Dermis microvascular lymphatic vessel endothelial cell (primary cell): ENCODE measurements at places on chromosomes 13 and 19. TPM values are rescaled to one million over a fixed set of nuclear protein-coding genes. Genes with fewer than 3 reads are reported as not detected.

- DNase-seq = no peak
These were observed 27.7 kb downstream of the BLOC1S3 start for GRCh38 chr19:45206328-45206727.

DNA sequence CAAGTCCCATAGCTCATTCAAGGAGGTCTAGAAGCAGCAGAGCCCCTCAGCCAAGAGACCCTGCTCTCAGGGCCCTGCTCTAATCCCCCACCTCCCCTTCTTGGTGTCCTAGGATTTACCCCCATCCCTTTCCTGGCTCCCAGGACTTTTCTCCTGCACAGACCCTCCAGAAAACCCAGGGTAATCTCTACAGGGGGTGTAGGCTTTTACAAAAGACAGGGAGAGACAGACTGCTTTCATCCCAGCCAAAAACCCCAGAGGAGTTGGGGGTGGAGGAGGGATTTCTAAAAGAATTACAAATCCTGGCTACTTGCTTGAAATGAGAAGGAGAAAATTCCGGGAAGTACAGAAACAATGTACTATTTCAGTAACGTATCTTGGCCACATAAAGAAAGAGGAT lies 133.3 kb downstream of the TNFSF13B start:
- DNase-seq = no peak

GRCh38 chr13:102369302-102369701 lies 32.5 kb downstream of the FGF14 start:
- DNase-seq = no peak

DNA sequence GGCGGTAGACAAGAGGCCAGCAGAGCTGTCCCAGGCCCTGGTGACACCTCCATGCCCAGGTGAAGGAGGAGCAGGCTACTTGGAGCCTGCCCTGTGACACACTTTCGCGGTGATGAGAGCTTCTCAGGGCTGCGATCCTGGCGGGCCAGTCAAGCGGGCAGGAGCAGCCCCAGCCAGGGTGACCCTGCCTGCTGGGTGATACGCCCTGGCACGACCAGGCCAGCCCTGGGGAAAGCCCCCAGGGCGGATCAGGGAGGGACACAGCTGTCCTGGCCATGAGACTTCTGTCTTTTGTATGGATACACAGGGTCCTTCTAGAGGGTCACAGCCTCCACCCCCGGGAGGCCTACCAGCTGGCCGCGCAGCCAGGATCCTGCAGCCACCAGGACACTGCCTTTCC lies 13.1 kb downstream of the DNM2 start:
- DNase-seq = no peak

- DNase-seq = no peak
These were observed 79.7 kb downstream of the EFNB2 start for GRCh38 chr13:106455777-106456176.

DNA sequence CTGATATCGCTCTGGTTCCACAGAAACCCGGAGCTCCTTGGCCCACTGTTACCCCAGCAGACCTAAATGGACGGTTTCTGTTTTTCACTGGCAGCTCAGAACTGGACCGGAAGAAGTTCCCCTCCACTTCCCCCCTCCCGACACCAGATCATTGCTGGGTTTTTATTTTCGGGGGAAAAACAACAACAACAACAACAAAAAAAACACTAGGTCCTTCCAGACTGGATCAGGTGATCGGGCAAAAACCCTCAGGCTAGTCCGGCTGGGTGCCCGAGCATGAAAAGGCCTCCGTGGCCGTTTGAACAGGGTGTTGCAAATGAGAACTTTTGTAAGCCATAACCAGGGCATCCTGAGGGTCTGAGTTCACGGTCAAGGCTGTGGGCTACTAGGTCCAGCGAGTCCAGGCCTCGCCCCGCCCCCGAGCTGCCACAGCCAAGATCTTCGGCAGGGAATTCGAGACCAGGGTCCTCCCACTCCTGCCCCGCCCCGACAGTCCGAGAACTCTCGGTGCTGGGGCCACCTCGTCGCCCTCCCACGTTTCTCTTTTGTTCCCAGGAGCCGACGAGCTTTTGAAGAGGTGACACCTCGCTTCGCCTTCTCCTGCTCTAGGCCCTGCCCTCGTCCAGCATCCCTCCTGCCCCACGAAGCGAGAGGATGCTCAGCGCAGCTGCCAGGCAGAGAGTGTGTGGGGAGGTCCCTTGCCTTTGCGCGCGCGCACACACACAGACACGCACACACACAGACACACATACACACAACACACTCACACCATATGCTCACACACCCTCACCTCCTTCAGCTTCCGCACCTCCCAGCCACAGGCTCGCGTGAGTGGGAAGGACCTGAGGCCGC lies 8.8 kb downstream of the ZIC2 start:
- no peak for DNase-seq

DNA sequence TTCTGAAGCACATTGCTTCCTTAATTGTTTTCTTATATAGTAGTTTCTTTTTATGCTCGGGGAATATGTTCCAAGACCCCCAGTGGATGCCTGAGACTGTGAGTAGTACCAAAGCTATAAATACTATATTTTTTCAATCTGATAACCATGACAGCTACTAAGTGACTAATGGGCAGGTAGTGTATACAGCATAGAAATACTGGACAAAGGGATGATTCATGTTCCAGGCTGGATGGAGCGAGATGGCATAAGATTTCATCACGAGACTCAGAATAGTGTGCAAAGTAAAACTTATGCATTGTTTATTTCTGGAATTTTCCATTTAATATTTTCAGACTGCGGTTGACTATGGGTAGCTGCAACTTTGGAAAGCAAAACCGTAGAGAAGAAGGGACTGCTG lies 47.9 kb upstream of the OLFM4 start:
- DNase-seq = no peak

DNA sequence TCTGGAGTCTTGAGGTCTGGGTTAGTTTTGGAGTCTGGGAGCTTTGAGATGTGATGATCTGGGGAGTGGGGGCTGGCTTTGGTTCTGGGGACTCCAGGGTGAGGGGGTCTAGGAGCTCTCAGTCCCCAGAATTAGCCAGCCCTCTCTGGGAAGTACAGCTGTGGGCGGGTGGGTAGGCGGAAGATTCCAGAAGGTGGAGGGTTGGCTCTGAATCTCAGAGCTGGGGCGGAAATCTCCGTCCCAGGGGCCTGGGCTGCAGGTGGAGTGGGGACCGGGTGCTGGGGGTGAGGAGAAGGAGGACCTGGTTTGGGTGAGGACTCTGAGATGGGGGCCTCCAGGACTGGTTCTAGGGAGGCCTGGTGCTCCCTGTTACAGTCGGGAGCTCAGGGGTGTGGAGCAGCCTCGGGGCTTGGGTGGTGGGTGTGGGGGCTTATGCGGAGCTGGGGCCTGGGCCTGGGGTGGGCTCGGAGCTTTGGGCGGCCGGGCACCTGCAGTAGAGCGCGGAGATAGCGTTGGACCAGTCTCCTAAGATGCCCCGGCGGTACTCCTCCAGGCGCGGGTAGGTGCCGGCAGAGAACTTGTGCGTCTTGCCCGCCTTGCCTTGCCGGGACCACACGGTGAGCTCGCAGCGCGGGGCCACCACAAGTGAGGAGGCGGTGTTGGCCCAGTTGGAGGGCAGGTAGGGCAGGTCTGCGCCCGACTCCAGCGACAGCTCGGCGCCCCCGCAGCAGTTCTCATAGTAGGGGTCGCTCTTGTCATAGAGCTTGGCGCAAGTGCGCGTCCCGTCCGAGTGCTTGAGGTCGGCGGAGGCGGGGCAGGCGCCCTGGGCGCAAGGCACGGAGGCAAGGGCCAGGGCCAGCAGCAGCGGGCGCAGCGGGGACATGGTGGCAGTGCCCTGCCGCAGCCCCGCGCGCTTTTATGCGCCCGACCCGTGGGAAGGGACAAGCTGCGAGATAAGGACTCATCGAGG lies at the start of gene SYCN:
SYCN (minus strand) TSS at position 892 of the 970 bp plus-strand sequence; CDS start at position 883, 9 bp downstream.
- no peak for DNase-seq

- DNase-seq = no peak
These were observed 328.6 kb downstream of the SUCLA2 start for GRCh38 chr13:47672245-47673008.

GRCh38 chr19:51331193-51331592 lies 10.7 kb downstream of the VSIG10L start:
- no peak for DNase-seq

- DNase-seq = no peak
These were observed 85.3 kb downstream of the COG6 start for GRCh38 chr13:39740761-39741160.

PSPN gene
- 0.64 and 1.0 TPM in 2 replicates for total RNA-seq

KLF1 gene
- total RNA-seq = 0.13 and 0.25 TPM in 2 replicates

LGALS7B gene
- total RNA-seq = 0.39 TPM in 1 of 2 replicates, not detected in the other

PVR gene
- 53.8 and 84.7 TPM in 2 replicates for total RNA-seq

DLL3 gene
- 0.25 and 0.39 TPM in 2 replicates for total RNA-seq

CA11 gene
- 2.6 and 4.6 TPM in 2 replicates for total RNA-seq

LRFN3 gene
- 0.77 and 2.9 TPM in 2 replicates for total RNA-seq
